ENCODE measurements at places on chromosomes 1 and 21.

DNA sequence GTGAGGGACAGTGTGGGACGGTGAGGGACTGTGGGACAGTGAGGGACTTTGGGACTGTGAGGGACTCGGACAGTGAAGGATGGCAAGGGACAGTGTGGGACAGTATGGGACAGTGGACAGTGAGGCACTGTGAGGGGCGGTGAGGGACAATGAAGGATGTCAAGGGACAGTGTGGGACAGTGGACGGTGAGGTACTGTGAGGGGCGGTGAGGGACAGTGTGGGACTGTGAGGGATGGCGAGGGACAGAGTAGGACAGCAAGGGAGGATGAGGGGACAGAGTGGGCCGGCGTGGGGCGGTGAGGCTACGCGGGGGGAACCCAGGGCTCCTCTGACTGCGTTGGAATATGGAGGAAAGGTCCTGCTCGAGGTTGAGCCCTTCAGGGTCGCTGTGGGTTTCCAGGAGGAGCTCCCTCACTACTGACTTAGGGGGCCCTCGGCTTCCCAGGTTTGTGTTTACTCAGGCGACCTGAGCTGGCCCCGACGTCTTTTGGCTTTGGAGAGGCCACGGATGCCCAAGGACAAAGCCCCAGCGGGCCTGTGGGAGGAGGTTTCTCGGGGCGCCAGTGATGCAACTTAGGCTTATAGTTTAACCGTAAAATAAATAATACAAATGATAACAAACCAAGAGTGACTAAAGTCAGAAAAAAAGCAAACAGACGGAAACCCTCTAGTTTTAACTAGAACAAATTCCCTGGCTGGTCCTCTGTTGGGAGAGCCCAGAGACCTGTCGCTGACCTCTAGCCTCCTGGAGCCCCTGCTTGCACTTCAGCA is 1.1 kb upstream of the ERRFI1 start:
- no peak for DNase-seq

DNA sequence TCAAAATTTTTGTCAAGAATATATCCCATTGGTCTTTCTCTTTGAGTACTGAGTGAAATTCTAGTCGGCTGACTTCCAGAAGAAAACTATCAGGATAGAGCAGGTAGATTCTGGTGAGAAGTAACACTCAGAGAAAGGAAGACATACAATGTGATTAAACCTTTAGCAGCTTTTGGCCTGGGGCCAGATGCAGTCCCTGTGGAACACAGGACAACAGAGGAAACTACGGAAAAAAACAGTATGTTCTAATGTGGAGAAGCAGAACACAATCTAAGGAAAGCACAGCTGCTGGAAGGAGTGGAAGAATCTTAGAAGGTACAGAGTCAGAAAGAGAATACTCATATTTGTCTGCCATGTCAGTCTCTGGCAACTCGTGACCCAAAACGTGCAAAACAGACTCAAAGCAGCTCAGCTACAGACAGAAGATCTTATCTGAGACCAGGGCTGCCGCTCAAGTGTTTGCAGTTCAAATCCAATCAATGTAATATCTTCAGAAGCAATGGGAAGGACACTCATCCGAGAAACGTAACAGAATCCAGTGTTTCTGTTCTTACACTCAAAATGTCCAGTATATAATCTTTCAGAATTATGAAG is 283.8 kb downstream of the MRPL39 start:
- DNase-seq: no peak

DNA sequence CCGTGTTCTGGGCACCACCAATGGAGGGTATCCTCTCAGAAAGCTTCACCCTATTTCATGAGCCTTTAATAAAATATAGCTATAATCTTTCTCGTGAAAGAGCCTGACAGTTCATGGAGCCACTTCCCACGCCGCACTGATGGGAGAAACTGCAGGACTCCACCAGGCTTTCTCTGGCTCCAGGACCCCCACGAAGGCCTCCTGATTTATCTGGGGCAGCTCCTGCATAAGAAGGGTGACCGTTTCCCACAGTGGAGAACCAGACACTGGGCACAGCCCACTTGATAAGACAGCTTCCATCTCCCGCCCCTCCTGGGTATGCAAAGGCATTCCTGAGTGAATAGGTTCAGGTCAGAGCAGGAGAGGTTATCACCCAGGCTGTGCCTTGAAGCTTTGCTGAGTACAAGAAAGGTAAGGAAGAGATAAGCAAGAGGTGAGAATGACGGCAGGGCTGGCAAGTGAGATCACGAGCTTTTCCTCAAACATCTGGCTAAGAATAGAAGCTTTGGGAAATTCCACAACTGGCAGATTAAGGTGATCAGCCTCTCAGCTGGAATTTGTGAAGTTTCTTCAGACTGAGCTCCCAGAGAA is 499.8 kb downstream of the KIF26B start:
- DNase-seq: no peak

DNA sequence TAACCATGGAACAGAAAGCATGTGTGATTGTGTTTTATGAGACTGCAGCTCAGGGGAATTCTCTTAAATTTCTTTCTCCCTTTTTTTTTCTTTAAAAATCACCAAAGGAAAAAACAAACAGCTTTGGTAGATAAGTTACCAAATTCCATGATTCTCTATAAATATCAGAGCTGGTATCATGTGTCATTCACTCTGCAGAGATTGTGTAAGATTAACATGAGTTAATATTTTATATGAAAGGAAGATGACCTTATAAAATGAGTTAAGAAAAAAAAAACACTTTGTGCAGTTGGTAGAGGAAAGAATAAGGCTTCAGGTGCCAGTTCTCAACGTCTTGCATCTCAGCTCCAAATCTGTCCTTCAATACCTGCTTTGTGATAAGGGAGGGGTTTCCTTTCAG is 238.2 kb upstream of the MAP1LC3C start:
- no peak for DNase-seq

- no peak for DNase-seq
Measured at GRCh38 chr1:75438355-75438754, 172.6 kb downstream of the SLC44A5 start.

- peak; percentile 20 for DNase-seq
Measured at GRCh38 chr1:26831546-26832248, 5.2 kb downstream of the ZDHHC18 start.

DNA sequence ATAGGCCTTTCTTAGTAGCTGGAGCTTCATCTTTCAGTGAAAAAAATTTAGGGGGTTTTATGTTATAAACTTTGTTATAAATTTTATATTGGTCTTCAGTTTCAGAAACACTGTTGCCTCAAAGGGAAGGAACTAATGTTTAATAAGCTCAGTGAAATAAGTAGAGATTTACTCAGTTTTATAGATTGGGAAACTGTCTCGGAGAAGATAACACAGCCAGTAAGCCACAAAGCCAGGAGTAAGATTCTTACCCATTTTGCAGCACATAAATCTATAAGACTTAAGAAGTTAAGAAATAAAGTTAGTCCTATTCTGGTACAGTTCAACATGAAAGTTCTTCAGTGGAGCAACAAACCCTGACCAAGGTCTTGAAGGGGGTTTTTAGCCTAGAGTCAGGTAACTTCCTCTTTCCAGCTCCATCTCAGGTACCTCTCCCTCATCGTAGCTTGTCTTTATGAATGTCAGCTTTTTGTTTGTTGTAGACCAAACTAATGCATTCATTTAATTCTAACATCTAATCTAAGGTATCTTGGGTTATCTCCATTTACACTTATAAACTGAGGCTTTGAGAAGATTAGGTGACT is 3.3 kb downstream of the KPNA6 start:
- no peak for DNase-seq

GRCh38 chr1:116166011-116166571 is 54.9 kb downstream of the MAB21L3 start:
- no peak for DNase-seq

- DNase-seq: no peak
Measured at GRCh38 chr1:203295796-203296195, 9.5 kb upstream of the BTG2 start.

DNA sequence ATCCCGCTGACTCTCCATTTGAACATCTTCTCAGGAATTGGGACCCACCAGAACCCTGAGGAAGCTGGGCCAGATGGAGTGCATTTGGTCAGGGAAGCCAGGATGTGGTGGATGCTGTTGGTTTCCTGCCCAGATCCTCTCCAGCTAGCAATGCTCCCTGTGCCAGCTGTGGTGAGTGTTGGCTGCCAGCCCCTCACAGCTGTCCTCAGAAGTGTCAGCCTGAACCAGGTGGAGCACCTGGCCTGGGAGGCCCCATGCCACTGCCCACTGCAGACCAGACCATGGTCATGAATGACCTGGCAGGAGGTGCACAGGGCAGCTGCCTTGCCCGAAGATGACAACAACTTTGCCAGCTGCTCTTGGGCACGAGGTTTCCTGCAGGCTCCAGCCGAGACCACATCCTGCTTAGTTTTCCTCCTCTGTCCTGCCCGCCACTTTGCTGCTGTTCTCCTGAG is 54.4 kb downstream of the PRSS38 start:
- no peak for DNase-seq

- no peak for DNase-seq
Measured at GRCh38 chr1:224170748-224171478, 12.1 kb upstream of the DEGS1 start.

DNA sequence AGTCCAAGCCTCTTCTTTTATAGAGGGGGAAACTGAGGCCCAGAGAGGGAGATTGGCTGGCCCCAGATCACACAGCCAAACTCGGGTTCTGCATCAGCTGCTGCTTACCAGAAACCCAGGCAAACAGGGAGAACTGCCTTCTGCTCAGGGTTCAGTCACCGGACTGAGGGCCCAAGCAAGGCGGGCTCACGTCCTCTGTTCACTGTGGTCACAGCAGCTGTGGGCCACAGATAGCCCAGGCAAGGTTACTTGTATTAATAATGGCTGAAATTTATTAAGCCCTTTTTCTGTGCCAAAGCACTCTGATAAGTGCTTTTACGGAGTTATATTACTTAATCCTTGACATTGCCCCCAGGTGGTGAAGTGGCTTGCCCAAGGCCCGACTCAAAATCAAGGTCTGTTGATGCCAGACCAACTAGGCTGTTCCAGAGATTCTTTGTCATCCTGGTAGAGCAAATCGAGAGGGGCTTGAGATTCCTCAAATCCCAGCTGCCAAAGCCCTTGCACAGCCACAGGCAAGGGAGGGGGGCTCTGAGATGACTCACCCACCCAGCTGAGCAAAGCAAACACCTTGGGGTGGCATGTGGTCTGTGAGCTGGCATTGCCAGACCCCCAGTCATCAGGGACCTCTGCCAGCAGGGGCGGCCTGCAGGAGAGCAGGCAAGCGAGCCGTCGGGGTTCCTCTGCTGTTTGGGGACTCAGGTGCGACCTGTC is 36.5 kb downstream of the EPHB2 start:
- no peak for DNase-seq
